ENCODE measurements at places on chromosomes 5 and 9. TPM values are rescaled to one million over a fixed set of nuclear protein-coding genes. Genes with fewer than 3 reads are reported as not detected.

- no peak for DNase-seq
These were observed 4.8 kb downstream of the ADAMTSL1 start for GRCh38 chr9:18478501-18479361.

DNA sequence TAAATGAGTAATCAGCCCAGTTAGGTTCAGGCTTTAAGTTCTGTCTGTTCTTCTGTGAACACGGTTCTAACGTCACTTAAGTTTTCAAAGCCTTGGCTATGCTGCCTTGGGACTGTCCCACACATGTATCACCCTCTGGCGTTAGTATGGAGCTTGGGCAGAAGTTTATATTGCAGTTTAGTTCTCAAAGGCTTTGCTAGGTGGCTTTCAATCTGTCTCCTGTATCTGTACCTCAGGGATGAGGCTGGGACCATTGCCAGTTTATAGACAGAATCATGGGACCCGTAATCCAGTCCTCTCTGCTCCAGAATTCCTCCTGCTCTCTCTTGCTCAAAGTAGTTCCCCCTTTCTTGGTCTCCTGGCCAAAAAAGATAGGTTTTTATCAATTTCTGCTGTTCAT is 12.1 kb downstream of the C9orf40 start:
- no peak for DNase-seq

DNA sequence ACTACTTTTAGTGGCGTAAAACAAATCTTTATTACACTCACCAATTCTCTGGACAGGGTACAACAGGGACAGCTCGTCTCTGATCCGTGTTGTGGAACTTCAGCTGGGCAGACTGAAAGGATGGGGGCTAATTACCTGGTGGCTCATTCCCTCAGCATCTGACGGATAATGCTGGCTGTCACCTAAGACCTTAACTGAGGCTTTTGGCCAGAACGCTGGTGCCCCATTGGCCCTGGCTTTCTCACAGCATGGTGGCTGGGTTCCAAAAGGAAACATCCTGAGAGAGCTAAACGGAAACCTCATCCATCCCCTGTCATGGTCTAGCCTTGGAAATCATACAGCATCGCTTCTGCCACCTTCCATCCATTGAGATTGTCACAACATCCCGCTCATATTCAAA is 62.9 kb downstream of the RAI14 start:
- DNase-seq = no peak

JAKMIP2 gene
- total RNA-seq = 1.3 TPM

DNA sequence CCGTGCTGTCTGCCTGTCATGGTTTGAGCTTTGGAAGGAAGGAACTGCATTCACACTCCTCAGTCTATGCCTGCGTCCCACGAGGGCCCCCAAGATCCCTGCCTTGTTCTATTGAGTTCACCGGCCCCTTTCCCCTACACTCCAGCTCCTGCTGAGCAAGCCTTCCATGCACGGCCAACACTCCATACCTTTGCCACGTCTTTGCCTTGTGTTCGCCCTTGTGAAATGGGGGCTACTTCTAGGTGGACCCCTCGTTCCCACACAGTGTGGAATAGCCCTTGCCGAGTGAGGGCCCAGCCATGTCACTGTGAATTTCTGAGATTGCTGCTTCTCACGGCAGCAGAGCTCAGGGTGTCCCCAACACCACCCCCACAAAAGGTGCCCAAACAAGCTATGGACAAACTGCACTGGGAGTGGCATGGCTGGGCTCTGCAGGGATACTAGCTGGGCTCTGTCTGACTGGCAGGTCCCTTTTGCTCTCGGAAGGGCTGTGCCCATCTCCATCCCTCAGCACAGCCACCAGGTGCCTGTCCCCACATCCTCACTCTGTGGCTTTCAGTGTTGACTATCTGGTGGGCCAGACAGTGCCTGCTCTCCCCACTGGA is 67.9 kb upstream of the ADAMTS2 start:
- DNase-seq = peak; percentile 9

ARID3C gene
- 0.15 TPM for total RNA-seq

SOHLH1 gene
- total RNA-seq = not detected

DNA sequence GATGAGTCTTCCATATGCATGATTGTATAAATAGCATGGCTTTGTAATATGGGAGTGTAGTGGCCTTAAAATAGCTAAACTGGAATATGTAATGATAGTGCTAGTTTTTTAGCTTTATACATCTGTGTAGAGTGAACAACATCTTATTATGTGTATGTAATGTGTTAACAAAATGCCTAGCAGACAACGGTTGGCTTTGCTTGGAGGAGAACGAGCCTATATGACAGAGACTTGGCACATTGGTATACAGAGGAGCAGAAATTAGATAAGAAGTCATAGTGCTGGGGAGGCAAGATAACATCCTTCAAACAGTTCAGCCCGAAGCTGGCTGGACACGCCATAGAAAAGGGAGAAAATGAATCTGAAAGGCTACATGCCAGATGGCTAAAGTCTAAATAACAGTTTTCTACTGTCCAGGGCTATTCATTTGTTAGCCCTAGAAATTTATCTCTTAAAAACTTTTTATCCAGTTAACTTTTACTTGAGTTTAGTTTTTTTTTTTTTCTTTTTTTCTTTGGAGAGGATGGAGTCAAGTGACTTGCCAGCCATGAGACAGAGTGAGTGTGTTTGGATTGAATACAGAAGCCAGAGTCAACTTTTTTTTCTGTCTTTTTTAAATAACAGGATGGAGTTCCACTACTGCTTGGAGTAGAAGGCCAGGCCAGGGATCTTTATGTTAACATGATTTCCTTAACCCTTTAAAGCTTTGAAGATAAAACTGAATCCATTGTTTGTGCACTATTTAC is 214.4 kb upstream of the ACTBL2 start:
- no peak for DNase-seq

DNA sequence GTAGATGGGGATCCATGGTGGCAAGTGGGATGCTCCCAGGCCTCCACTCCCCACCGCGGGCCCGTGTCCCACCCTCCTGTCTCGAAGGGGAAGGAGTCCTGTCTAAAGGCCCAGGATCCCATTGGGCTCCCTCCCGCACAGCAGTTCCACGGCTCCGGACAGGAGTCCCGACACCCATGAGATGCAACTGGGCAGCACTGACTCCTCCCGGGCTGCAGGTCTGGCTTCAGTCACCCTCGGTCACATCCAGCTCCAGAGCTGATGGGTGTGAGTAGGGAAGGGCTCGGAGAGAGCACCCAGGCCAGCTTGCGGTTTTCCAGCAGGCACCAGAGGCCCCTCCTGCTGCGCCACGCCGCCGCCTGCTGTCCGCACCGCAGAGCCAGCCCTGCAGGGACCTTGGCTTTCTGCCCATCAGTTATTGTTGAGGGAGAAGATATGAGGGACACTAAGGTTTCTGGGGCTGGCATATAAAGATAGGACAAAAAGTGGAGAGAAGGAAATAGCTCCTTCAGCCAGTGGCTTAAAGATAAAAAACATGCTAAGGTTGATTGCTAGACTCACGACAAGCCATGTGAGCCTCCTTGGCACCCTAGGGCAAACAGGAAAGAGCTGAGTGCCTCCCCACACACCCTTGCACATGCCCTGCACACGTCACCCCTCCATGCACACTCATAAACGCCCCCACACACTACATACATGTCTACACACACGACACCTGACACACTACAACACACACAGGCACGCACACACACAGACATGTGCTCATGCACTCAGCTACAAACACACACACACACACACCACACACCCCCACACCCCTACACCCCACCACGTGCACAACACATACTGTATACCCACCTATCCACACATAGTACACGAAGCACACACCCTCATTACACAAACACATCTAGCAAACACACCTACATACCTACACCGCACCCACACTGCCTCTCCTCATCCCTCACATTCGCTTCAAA is 79.0 kb downstream of the AK8 start:
- DNase-seq = no peak
